ENCODE measurements at places on chromosomes 3 and 15.

DNA sequence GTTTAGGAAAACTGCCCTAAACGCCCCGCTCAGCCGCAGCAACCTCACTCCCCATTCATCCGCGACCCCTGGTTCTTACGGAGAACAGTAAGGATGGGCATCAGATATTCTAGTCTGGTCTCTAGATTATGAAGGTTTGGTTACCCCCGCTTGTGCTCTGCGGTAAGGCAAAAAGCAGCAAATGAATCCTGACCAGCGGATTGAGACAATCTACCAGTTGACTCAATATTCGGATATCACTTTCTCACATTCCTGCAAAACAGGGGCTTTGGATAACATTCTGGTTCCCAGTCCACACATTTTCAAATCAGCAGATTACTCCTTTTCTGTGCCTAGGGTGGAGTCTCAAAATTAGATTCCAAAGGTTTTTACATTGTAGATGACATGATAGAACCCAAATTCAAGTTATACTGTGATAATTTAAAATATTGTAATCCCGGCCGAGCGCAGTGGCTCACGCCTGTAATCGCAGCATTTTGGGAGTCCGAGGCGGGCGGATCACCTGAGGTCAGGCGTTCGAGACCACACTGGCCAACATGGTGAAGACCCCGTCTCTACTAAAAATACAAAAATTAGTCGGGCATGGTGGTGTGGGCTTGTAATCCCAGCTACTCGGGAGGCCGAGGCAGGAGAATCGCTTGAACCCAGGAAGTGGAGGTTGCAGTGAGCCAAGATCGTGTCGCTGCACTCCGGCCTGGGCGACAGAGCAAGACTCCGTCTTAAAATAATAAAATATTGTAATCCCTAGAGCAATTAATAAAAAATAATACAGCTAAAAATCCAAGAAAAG is 1.1 kb upstream of the CYFIP1 start:
- DNase-seq: no peak

DNA sequence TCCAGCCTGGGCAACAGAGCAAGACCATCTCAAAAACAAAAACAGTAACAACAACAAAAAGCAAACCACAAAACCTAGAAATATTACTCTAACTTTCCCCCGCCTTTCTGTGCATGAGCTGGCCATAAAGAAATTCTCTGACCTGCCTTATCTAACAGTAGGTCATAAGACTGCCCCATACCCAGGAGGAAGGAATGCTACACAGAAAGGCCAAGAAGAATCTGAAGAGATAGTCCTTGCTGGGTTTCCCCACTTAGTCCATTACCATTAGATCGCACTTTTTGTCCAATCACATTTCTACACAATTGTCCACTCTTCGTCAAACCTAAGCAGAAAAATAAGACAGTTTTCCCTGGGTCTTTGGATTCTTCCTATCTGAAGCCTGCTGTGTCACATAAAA is 23.5 kb downstream of the CIAO2A start:
- DNase-seq: no peak

DNA sequence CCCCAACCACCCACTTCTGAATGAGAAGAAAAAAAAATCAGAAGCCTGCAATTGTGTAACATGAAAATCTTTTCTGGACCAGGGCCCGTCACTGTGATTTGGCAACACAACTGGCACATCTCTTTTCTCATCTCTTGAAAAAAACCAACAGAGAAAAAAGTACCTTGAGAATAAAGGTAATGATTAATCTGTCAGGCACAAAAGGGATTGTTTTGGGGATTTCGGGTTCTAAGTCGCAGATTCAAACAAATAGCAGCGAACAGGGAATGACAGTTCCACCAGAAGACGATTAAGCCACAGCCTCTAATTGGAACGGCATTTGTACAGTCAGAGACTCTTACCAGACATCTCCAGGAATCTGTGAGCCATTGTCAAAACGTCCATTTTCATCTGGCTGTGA is at the start of gene AQP9:
AQP9 (plus strand) TSS at position 276 of the 400 bp plus-strand sequence. CDS start 185 bp downstream, outside the sequence.
- DNase-seq: no peak

- DNase-seq: no peak
Observed at GRCh38 chr15:39088156-39088555, 492.7 kb upstream of the THBS1 start.

GRCh38 chr3:100603469-100603868 is 5.9 kb upstream of the ADGRG7 start:
- no peak for DNase-seq

GRCh38 chr3:44132061-44132460 is 109.6 kb upstream of the TOPAZ1 start:
- DNase-seq: no peak

DNA sequence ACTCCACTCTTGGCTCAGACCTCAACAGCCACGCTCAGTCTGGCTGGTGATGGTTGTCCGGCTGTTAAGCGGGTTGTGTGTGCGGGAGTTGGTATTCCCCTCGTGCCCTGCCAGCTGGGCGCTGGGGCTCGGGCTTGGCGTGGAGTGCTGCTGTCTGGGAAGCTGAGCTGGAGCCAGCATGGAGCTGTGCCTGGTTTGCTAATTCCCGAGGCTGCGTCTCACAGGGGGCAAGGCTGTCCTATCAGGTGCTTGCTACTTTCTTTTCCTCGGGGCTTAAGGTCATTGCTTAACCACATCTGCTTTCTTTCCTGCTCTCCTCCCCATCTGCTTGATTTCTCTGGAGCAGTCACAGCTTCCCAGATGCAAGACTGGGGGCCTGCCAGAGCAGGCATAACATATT is 29.9 kb downstream of the PDIA5 start:
- DNase-seq: no peak

DNA sequence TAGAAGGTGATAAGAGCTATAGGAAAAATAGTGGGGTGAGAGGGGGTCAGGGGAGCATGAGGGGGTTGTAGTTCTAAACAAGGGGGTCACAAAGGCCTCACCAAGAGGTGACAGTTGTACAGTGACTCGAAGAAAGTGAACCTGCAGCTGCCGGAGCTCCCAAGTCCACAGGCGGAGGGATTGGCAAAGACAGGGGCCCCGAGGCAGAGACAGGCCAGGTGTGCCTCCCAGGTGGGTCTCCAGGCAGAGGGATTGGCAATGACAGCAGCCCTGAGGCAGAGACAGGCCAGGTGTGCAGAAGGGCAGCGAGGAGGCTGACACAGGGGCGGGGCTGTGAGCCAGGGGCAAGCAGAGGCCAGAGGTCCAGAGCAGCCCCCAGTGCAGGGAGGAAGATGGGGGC is 63.7 kb downstream of the DNAJB8 start:
- no peak for DNase-seq

GRCh38 chr3:153927107-153927506 is 194.1 kb upstream of the ARHGEF26 start:
- no peak for DNase-seq

GRCh38 chr15:47924381-47924780 is 196.4 kb upstream of the SLC24A5 start:
- DNase-seq: no peak

DNA sequence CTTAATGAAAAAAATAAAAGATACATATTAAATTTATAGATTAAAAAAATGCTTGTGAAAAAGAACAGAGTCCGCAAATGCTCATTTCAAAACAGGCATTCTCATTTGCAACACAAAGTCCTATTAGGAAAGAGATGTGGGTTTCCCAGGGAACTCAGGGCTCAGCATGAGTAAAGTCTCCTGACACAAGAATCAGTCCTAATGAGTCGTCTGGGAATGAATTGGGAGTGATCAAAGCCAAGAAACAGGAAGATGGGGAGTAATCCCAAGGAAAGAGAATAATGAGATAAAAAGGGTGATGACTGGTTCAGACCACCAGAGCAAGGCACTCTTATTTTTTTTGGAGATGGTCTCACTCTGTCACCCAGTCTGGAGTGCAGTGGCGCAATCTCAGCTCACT is 443.7 kb downstream of the NR2F2 start:
- DNase-seq: no peak

GRCh38 chr15:52440414-52440813 is 88.3 kb downstream of the MYO5A start:
- no peak for DNase-seq

DNA sequence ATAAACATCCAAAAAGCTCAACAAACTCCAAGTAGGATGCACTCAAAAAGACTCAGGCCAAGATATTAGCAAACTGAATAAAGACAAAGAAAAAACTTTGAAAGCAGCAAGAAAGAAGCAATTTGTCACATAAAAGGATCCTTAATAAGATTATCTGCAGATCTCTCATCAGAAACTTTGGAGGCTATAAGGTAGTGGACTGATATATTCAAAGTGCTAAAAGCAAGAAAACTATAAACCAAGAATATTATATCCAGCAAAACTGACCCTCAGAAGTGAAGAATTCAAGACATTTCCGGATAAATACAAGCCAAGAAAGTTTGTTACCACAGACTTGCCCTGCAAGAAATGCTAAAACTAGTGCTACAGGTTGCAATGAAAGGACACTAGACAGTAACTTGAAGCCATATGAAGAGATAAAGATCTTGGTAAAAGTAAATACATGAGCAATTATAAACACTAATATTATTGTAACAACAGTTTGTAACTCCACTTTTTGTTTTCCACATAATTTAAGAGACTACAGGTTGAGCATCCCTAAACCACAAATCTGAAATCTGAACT is 23.6 kb downstream of the C3orf33 start:
- DNase-seq: no peak

DNA sequence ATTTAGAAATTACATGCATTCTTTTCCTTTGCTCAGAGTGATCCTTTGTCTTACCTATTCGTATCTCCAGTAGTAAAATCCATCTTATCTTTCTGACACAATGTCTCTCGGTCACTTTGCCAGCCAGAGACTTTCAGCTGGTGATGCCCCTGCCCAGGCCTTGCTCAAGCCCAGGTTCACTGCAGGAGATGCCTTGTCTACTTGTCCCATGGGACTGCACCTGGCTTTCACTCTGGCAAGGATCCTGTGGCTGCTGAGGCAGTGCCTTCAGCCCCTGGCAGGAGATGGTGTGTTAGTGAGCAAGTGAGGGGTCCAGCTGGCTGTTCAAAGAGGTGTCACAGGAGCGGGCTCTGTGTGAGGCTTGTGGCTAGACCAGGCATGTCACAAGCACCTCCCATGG is 1268.9 kb downstream of the OTOL1 start:
- DNase-seq: no peak

- DNase-seq: no peak
Observed at GRCh38 chr3:11638495-11639358, 5.0 kb downstream of the VGLL4 start.

GRCh38 chr3:126706631-126707030 is 2.6 kb downstream of the CHCHD6 start:
- DNase-seq: no peak

DNA sequence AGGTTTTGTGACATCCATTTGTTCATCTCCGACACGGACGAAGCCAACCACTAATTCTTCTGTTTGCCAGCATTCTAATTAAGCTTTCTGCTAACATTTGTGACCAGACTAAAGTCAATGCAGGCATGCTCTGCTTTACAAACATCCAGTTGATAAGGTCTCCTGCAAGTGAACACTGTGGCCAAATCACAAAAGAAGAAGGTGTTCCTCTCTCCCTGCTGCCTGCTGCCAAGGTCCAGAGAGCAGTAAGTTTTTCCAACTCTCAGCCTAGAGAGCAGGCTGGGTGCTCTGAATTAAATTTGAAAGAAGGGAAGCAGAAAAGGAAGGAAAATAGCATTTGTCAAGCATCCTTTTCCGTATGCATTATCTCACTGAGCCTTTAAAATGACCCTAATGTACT is 133.6 kb downstream of the ATP8B4 start:
- no peak for DNase-seq

DNA sequence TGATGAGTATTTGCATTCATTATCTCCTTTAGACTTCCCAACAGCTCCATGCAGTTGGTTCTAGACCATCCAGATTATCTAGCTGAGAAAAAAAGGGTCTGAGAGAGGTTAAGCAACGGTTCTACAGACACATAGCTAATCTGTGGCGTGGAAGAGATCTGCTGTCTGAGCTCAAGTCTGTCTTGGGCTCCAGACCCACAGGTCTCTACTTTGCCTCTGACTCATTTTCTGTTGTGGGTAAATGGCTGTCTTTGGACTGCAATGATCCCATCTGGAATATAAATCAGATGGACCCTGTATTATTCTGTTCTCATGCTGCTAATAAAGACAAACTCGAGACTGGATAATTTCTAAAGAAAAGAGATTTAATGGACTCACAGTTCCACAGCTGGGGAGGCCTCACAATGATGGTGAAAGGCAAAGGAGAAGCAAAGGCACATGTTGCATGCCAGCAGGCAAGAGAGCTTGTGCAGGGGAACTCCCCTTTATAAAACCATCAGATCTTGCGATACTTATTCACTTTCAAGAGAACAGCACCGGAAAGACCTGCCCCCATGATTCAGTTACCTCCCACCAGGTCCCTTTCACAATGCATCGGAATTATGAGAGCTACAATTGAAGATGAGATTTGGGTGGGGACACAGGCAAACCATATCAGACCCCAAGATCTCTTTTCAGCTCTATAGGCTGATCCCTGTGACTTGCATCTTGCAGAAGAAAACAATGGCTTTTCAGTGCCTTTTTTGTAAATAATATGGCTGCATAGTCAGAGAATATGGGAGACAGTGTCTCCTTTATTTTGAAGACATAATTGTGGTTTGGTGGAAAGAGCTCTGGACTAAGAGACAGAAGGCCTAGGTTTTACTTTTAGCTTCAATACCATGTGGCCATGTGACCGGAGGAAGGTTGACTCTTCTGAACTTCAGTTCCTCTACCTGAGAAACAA is 24.7 kb downstream of the CEMIP start:
- DNase-seq: no peak

- DNase-seq: no peak
Observed at GRCh38 chr15:29568840-29569532, 253.3 kb downstream of the TJP1 start.

DNA sequence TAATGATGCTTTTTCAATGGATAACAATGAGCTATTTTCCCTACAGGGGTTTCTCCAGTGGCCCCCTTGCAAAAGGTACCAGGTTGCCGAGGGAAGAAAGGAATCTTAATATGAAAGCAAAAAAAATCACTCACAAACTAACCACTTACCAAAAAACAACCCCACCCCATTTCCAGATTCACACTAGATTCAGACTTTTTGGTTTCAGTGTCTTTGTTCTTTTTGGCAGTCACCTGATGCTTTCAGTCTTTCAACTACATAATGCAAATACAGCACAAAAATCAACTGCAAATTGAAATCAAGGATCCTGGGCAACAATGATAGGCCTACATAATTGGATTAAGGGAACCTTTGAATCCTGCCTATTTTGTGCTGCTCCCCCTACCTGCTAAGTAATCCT is 71.1 kb upstream of the RAP2B start:
- DNase-seq: no peak

GRCh38 chr3:75140904-75141615 is 523.1 kb upstream of the FRG2C start:
- DNase-seq: no peak

DNA sequence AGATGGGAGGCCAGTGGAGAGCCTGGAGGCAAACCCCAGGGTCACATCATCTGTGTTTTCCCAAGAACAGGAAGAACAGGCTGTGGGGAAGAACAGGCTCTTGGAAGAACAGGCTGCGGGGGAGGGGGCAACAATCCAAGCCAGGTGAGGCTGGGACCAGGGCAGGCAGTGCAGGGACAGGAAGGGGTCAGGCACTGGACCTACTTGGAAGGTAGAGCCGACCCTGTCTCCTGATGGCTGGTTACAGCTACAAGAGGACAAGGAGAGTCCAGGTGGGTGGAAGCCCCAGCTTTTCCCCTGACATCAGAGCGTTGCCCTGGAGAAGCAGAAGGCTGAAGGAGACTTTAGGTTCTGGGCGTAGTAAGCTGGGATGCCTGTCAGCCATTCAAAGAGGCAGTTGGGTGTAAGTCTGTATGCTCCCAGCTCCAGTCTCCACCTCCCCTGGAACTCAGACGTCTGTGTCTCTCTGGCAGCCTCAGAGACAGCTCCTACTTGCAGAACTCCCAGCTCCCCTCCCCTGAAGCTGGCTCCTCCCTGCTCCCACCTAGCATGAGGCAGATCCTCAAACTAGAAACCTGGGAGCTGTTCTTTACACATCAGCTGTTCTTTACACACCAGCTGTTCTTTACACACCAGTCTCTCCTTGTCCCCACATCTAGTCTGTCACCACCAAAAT is 130.9 kb downstream of the DNAJB8 start:
- DNase-seq: no peak

Data from activated CD4-positive, CD25-positive, alpha-beta regulatory T cell treated with anti-CD3 and anti-CD28 coated beads, Interleukin-2, amount 50 U/mL, for 16 hours (primary cell).